Hippocampal formation (tissue), 2 donors: ENCODE measurements at places on chromosomes 16 and 17.

DNA sequence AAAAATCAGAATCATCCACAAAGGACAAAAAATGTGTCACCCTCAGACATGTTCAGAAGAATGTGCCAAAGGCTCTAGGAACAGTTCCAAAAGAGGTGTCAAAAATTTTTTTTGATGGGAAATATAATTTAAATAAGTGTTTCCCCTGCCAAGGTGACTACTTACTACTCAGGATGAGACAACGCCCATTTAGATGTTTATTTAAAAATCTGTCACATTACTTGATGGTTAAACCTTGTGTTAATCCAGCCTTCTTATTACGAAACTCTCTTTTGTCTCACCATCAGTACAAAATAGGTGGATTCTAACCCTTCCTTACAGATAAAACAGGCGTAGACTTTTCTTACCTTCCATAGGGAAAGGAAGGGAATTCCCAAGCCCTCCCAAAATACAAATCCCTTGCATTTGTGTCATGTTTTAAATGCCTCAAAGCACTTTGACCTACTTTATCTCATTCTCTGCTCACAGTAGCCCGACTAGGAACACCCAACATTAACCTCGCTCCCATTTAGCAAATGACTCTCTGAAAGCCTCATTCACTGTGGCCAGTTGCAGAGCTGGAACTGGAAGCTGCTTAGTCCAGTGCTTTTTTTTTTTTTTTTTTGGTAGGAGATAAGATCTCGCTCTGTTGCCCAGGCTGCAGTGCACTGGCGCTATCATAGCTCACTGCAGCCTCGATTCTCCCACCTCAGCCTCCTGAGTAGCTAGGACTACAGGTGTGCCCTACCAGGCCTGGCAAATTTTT is 5.8 kb upstream of the GNA13 start:
- no peak for DNase-seq

- no peak for DNase-seq
Measured at GRCh38 chr17:74147056-74147835, 56.2 kb upstream of the RPL38 start.

DNA sequence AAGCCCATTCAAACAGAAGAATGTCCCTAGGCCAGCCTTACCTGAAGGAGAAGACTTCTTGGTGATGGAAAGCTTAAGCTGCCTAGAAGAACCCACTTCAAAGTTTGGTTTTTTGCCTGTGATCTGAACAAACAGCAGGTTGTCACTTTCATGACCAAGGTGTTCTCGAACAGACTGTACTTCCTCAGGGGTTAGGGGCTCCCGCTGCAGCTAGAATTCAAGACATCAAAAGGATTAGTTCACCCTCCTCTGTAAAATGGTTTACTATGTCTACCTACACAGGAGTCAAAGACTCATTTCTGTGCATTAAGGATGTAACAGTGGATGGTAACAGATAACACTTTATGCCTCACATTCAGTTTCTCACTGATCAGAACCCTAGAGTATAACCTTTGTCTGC is 13.2 kb downstream of the CIAPIN1 start:
- no peak for DNase-seq

DNA sequence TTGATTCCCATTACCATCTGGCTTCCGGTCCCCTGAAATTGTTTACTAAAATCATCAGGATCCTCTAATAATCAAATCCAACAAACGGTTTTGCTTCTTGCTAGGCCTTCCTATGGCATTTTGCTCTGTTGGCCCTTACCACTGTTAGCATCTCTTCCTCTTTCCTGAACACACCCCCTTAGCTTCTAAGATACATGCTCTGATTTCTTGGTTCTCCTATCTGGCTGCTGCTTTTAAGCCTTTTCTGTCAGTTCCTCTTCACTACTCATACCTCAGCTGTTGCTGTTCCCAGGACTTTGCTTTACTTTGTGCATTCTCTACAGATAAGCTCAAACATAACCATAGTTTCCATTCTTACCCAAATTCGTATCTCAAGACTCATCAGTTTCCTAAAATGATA is 11.4 kb downstream of the CAPNS2 start:
- peak; percentile 4 for DNase-seq

- no peak for DNase-seq
Measured at GRCh38 chr17:47335101-47335936, 11.6 kb downstream of the EFCAB13 start.
